SK-N-SH (cell line): ENCODE measurements at places on chromosomes 16 and 17. TPM values are rescaled to one million over a fixed set of nuclear protein-coding genes. Genes with fewer than 3 reads are reported as not detected.

The ATP6V0A1 gene
- polyA plus RNA-seq: 31.7 and 37.1 TPM in 2 replicates

The HOXB5 gene
- not detected in 2 replicates for polyA plus RNA-seq

The SPHK1 gene
- polyA plus RNA-seq: 7.7 and 12.3 TPM in 2 replicates

The SOCS3 gene
- 24.9 and 26.1 TPM in 2 replicates for polyA plus RNA-seq

The ZC3H7A gene
- 31.9 and 38.7 TPM in 2 replicates for polyA plus RNA-seq

The TMEM235 gene
- polyA plus RNA-seq: not detected in 2 replicates

The KRTAP4-1 gene
- not detected in 2 replicates for polyA plus RNA-seq

DNA sequence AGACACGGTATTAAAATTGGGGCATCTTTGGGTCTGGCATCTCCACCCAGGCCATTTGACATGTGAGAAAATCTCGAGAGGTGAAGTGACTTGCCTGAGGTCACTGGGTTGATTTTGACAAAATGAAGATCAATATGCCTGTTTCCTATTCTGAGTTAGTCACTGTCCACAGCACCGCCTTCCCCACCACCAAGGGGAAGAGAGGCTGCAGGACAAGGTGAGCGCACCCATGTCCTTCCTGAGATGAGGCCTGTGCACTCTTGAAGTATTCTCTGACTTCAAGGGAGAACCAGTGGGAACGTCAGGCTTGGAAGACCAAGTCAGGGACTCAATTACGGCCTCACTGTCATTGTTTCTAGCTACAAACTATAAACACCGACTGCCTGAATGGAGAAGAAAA is 49.9 kb upstream of the WSB1 start:
- DNase-seq: no peak

DNA sequence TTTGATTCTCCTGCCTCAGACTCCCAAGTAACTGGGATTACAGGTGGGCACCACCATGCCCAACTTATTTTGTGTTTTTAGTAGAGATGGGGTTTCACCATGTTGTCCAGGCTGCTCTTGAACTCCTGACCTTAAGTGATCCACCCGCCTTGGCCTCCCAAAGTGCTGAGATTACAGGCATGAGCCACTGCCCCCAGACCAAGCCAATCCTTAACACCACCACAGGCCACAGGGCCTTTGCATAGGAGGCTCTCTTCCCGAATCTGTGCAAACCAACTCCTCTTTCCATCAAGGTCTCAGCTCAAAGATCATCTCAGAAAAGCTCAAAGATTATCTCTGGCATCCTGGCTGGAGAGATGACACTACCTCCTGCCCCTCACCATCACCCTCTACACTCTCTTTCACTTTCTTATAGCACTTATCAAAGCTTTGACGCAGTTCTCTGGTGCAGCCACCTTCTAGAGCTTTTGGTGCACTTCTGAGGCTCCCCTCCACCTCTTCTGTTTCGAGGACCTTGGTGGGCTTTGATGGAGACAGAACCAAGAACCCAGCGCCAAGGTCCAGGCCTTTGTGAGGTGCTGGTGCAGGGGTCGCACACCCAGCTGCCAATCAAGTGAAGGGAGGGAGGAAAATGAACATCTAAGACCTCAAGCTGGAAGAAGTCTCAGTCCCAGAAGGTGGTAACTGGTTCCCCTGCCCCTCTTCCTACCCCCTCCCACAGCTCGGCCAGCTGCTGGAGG is 23.2 kb upstream of the PHB1 start:
- DNase-seq: no peak

- DNase-seq: no peak
Observed at GRCh38 chr16:77290451-77291115, 91.4 kb downstream of the SYCE1L start.

DNA sequence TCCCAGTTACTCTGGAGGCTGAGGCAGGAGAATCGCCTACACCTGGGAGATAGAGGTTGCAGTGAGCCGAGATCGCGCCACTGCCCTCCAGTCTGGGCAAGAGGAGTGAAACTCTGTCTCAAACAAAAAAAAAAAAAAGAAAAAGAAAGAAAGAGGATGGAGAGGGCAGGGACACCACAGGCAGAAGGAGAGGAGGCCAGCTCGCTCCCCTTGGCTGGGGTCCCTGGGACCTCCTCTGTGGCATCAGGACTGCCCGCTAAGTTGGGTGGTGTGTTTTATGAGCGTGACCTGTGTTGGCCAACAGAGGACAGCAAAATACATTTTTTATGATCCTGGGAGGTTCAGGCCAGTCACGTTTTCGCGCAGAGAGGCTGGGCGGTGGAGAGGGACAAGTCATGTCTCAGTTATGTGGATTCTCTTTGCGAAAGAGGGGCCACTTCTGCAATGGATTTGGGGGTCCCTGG is 229.6 kb downstream of the MRTFB start:
- DNase-seq: peak; percentile 85

GRCh38 chr17:78528541-78528940 is 48.7 kb downstream of the DNAH17 start:
- no peak for DNase-seq

- DNase-seq: no peak
Observed at GRCh38 chr17:64038331-64039105, 18.1 kb upstream of the ICAM2 start.
